ENCODE measurements at places on chromosomes 16 and 17.

GRCh38 chr17:57410169-57410568 lies 153.8 kb downstream of the MSI2 start:
- no peak for DNase-seq

DNA sequence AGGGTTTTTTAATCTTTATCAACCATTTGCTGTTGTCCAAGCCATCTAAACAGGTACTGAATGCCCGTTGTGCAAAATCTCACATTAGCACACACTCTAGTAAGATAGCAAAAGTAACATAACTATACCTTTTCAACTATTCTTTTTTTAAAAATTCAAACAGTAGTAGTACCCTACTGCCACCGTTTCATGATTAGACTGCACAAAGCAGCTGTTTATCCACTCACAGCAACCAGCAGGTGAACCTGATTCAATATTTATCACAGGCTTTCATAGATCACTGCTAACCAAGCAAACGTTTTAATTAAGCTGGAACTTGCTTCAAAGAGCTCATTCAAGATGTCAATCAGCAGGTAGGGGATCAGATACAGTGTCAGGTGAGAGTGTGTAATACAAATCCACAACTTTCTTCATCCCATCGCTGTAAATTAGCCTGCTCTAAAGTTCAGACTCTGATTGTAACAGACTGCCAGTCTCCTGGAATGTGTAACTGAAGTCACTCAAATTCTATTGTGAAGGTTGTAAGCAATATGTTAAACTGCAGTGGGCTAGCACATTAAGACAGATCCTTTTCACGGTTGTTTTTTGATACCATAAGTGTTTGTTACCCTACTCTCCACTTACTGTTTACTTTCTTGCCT lies 47.3 kb downstream of the BRIP1 start:
- no peak for DNase-seq

DNA sequence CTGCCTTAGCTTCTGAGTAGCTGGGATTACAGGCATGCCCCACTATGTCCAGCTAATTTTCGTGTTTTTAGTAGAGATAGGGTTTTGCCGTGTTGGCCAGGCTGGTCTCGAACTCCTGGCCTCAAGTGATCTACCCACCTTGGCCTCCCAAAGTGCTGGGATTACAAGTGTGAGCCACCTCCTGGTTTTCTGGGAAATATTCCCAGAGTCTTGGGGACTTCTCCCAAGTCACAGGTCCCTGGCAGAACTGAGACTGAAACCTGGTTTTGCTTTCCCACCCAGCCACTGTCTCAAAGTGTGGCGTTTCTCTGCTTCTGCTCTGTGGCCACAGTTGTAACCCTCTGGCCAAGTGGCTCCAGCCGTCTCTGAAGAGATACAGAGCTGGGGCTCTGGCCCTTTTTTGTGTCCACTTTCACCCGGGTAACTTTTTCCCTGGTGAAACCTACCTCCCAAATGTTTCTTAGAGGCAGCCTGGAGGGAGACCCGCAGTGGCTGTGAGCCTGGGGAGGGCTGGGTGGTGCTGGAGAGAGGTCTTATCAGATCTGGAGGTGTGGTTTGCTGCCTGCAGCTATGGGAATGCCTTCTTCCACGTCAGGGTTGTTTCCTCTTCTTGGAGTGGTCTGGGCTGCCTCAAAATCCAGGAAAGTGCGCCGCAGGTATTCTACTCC lies 5.1 kb downstream of the KSR1 start:
- no peak for DNase-seq

GRCh38 chr17:17079761-17080160 lies 37.5 kb downstream of the MPRIP start:
- DNase-seq: no peak

DNA sequence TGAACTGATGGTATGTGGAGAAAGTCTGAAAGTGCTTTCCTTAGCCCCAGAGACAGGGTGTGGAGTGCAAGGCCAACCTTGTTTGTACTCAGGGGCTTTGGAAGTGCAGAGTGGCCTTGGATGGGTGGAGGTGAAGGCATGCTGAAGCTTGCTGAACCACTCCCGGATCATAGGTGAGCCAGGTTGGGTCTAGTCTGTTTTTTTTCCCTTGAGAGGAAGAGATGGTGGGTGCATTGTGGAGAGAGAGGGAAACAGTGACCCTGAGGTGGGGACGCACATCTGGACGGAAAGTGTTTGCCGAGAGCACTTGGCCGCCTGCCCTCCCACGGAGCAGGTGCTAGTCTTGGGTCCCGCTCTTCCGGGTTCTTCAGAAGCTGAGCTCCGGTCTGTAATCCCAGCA lies 12.5 kb downstream of the ABAT start:
- no peak for DNase-seq

DNA sequence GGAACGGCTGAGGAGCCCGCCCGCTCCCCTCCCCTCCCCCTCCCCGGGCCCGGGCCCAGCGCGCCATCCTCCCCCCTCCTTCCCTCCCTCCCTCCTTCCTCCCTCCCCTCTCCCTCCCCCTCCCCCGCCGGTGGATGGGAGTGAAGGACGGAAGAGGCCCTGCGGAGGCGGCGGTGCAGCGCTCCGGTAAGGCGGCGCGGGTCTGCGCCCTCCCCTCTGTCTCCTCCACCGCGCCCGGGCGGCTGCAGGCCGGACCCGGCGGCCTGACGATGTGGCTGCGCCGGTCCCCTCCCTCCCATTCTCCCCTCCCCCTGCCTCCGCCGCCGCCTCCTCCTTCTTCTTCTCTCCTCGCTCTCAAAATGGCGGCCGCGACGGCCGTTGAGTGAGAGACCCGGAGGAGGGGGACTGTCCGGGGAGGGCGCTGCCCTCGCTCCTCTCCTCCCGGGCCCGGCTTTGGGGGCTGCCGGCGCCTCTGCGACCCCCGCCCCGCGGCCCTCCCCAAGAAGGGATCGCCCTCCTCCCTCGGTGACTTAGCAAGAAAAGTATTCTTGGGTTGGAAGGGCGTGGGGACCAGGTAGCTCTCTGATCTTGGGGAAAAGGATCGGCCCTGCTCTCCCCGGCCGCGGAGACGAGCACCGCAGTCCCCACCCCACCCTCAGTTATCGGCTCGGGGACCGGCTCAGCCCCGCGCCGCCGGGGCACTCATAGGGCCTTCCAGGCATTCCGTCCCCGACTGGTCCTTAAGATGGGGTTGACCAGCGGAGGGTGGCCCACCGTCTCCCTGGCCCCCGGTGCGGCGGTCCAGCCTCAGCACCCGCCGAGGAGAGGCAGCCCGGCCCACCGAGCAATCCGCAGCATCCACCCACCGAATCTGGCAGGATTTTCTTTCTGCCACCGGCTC lies 617 bp downstream of the PAFAH1B1 start:
- DNase-seq: peak; percentile 73

- no peak for DNase-seq
These were observed 439.5 kb downstream of the WWOX start for GRCh38 chr16:78538919-78539318.

GRCh38 chr16:694863-695354 lies 4.7 kb upstream of the WDR24 start:
- DNase-seq: peak; percentile 51

GRCh38 chr17:2063261-2064146 lies 8.6 kb downstream of the HIC1 start:
- no peak for DNase-seq

DNA sequence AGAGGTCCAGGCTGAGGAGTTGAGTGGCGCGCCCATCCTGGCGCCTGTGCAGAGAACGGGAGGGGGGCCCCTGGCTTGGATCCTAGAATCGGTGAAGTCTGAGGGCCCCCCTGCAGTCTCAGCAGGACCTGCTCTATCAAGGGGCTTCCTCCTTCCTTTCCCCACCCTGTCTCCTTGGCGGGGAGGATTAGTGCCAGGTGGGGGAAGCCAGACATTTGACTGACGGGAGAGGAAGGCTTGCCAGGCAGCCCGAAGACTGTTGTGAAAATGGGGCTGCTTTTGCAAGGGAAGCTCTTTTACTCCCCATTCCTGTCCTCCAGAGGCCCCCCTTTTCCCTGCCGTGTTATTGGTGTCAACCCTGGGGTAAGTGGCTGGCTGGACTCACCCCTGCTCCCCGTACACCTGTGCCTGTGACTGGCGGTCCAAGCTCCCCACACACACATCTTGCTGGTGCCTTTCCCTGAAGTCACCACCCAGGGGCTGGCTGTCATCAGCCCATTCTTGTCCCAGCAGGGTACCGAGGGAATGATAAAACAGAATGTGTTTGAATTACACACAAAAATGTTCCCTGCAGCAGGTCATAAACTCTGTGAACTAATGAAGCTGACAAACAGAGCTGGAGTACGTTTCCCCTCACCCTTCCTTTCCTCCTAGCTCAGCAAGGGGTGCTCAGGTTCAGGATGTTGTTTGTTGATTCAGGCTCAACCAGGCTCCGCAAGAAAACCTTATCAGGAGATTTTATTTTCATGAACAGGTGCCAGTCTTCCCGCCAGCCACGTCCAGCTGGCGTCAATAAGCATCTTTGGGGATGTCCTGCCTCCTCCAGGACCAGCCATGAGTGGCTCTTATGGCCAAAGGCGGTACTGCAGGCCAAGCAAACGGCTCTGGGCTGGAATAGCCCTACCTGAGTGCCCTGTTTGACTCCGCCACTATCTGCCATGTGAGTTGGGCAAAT lies 4.4 kb upstream of the ARMC7 start:
- no peak for DNase-seq

GRCh38 chr17:983921-984320 lies 4.3 kb upstream of the NXN start:
- DNase-seq: no peak

DNA sequence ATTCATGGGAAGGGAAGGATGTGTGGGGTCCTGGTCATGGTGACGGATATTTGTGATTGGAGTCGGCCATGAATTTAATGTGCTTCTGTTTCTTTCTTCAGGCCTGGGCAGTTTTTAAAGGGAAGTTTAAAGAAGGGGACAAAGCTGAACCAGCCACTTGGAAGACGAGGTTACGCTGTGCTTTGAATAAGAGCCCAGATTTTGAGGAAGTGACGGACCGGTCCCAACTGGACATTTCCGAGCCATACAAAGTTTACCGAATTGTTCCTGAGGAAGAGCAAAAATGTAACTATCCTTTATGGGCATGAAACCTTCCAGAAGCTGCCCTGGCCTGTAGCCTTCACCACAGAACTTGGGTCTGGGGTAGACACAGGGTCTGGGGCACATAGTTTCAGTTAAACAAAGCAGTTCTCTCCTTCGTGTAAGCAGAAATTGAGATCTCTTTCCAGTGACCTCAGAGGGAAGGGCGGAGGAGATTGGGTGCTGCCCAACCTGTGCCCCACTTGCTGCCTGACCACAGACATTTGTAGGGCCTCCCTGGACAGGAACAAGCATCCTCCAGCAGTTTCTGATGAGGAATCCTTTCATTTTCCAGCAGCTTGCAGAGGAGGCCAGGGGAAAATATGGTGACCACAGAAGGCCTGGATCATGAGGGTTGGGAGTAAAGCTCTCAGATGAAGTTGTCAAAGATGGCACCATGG lies 10.1 kb downstream of the IRF8 start:
- no peak for DNase-seq

- DNase-seq: no peak
These were observed 3.4 kb upstream of the PDZD9 start for GRCh38 chr16:22004341-22004740.
